ENCODE measurements at places on chromosomes 6 and 20.
A peak's percentile ranks its signal among the peaks of the same experiment; 100 is the strongest.

- DNase-seq: no peak
Observed at GRCh38 chr6:111050261-111051023, 36.9 kb upstream of the SLC16A10 start.

DNA sequence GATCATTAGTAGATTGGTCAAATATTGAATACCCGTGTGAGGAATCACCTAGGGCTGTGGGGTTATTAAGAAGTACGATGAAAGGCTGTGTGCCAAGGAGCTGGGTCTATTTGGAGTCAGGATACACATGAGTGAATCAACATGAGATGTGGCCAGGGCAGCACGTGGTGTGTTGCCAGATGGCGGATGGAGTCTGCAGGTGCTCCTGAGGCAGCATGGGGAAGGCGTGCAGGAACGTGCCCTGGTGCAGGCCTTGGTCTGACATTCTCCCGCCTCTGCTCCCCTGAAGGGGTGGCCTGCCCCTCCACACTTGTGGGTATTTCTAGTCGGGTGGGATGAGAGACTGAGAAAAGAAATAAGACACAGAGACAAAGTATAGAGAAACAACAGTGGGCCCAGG, 39.0 kb upstream of the SLC22A1 start:
- DNase-seq: no peak

- peak; percentile 56 for DNase-seq
Observed at GRCh38 chr6:37698264-37699137, 818 bp upstream of the MDGA1 start.

DNA sequence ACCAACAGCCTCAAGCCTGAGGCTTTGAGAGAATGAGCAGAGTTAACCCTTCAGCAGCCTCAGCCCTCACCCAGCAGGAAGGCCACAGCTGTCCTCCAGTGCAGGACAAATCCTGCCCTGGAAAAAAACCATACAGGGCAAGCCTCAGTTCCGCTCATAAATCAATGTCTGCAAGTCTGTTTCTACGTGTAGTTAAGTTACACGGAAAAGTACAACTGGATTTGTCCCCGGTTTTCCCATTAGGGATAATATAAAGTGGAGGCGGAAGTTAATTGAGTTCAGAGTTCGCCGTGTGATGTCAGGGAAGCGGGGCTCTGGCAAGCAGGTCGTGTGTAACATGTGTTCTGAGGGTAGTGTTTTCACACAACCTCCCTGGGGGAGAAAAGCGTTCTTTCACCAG, 44.2 kb upstream of the EYA2 start:
- DNase-seq: no peak

DNA sequence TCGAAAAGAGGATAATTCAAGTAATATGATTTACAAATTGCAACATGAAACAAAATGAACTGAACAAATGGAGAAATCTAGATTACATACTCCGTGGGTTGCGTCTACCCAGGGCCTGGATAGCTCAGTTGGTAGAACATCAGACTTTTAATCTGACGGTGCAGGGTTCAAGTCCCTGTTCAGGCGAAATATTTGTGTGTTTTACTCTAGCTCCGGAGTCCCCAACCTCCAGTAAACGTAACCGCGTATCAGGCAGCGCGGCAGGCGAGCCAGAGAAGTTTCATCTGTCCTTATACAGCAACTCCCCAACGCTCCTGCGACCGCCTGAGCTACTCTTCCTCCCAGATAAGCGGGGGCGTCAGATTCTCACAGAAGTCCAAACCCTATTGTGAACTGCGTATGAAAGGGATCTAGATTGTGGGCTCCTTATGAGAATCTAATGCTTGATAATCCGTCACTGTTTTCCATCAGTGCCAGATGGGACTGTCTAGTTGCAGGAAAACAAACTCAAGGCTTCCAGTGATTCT, 176.1 kb downstream of the TRIM27 start:
- peak; percentile 68 for DNase-seq

- peak; percentile 82 for DNase-seq
Observed at GRCh38 chr20:31894980-31895675, 24.7 kb downstream of the TTLL9 start.

GRCh38 chr6:114886670-114887436, 544.0 kb upstream of the HS3ST5 start:
- no peak for DNase-seq

DNA sequence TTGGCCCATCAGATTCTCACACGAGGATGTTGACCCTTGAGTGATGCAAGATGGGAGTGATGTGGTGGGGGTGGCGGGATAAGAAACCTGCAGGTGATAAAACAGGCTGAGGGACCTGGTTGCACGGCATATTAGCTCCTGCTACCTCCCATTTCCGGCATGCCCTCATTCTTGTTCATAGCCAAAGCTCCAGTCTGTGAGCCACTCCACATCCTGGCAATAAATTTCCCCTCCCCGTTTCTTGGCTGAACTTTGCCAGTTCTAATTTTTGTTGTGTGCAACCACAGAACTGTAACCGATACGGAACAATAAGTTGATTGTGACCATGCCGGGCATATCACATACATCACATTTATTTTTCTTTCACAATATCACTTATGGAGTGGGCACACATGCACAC, 41.6 kb upstream of the NFATC2 start:
- no peak for DNase-seq

DNA sequence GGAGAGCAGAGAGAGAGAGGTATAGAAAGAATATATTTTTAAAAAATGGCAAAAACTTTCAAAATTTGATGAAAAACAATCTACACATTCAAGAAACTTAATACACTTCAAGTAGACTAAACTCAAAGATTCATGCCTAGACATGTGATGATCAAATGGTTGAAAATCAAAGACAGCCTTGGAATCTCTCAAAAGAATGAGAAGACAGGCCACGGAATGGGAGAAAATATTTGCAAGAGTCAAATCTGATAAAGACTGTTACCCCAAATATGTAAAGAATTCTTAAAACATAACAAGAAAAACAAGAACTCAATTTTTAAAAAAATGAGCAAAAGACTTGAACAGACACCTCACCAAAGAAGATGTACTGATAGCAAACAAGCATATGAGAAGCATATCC, 49.7 kb downstream of the THEMIS start:
- DNase-seq: no peak

DNA sequence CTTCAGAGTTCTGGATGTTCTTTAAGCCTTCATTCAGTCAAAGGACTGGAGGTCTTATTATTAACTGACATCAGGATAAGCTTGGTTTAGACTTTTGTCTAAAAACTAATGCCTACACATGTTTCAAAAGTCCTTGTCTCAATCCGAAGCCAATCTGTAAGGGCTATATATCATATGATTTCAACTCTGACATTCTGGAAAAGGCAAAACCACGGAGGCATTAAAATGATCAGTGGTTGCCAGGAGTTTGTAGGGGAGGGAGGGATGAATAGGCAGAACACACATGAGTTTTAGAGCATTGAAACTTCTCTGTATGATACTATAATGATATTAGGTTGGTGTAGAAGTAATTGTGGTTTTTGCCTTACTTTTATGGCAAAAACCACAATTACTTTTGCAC, 1285.8 kb upstream of the CITED2 start:
- no peak for DNase-seq

DNA sequence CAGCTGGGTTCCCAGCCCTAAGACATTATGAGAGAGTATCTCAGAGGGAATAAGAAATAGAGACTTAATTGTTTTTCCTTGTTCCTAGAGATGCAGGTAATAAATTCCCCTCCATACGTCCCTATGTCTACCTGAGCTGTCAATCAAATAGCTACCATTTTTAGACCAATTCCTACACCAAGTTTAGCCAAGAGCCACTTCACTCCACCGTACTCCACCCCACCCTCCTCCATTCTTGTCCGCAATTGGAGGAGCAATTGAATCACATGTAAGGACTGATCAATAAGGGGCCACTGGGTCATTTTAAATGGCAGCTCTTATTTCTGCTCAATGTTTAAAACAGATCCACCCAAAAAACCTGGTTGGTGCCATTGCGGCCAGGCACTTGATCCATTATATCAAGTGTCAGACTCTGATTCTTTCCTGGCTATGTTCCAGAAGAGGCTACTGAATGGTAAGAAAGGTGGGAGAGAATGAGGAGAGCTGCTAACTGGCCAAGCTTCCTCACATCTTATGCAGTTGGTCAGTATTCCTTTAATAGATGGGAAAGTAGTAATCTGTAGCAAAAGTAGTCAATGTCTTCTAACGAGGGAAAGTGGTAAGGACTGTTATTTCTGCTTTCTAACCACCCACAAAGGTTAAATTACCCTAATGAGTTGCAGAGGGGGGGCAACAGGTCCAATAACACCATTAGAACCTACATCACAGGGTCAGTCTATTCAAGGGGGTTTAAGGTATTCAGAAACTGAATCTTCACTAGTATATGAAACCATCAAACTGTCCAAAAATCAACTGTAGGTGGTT, 34.1 kb downstream of the ARHGAP18 start:
- no peak for DNase-seq

DNA sequence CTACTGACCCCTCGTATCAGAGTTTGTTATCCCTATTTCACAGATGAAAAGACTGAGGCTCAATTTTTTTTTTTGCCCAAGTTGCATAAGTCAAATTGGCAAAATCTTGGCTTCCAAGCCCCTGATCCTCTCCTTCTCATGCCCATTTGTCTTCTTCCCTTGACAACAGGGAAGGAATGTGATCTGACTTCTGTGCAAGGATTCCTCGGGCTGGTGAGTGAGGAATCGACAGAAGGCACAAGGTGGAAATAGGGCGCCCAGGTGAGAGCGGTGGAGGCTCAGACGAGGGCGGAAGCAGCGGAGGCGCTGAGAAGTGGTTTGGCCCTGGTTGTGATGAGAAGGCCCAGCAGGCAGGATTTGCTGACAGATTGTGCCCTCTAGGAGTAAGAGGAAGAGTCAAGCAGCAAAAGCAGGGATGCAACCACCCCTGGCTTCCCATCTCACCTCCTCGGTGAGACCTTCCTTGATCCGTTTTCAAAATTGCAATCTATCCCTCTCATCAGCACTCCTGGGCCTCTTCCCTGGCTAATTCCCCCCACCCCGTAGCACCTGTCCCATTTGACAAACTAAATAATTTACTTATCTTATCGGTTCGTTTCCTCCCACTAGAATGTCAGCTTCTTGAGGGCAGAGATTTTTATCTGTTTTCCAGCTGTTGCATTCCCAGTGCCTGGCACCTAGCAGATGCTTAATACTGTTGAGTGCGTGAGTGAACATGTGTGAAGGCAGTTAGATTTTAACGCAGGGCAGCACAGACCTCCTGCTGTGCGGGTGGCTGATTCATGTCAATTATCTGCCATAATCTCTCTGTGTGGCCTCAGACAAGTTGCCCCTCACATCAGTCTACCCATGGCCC, 3.7 kb upstream of the SIRPA start:
- DNase-seq: no peak

GRCh38 chr6:11198663-11199603, 33.5 kb downstream of the NEDD9 start:
- no peak for DNase-seq

GRCh38 chr6:2828629-2829028, 13.0 kb downstream of the SERPINB1 start:
- no peak for DNase-seq

DNA sequence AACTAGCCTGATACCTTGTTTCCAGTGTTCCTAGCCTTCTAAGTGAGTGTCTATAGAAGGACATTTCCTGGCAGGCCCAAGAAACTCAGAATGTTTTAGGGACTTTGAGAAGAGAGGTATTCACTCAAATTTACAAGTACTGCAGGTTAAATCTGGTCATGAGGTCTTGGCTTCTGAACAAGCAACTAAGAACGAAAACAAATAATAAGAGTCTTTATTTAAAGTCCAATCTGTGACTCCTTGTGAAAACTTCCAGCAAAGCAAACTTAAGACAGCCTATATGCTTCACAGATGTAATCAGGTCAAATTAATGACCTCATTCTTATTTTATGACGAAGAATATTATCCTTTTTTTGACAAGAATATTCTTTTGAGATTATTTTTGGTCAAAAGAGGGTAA, 79.4 kb upstream of the PRSS16 start:
- DNase-seq: no peak

- no peak for DNase-seq
Observed at GRCh38 chr6:155389130-155389529, 66.5 kb downstream of the NOX3 start.

DNA sequence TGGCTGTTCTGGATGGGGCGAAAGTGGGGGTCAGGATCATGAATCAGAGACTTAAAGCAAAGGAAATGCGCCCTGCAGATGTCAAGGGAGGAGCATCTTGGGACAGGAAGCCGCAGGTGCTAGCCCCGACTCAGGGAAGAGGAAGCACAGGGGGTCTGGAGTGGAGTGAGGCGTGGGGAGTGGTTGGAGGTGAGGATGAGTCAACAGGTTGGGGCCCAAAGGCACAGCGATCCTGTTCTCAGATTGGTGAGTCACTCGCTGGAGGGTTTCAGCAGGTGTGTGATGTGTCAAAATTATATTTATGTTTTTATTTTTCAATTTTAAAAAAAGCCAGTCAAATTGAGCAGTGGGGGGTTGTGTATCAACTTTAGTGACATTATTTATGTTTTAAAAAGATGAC, 19.0 kb downstream of the PACSIN1 start:
- DNase-seq: no peak

DNA sequence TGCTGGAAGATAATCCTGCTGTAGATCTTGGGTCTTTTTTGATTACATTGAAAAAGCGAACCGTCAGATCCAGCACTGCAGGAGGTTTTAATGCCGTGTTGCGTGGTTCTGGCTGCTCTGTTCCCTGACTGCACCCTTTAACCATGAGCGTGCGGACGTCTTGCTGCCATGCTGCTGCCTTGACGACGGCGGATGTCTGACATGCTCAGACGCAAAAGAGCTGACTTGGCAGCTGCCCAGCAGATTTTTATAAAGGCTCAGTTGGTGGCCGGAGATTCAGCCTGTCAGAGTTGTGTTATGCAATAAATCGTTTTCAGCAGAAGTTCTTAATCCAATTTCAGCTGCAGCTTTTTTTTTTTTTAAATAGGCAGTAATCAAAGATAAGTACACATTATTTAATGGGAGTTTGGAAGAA, 119.4 kb downstream of the JARID2 start:
- DNase-seq: no peak

GRCh38 chr6:72699159-72699558, 77.3 kb downstream of the KCNQ5 start:
- no peak for DNase-seq

DNA sequence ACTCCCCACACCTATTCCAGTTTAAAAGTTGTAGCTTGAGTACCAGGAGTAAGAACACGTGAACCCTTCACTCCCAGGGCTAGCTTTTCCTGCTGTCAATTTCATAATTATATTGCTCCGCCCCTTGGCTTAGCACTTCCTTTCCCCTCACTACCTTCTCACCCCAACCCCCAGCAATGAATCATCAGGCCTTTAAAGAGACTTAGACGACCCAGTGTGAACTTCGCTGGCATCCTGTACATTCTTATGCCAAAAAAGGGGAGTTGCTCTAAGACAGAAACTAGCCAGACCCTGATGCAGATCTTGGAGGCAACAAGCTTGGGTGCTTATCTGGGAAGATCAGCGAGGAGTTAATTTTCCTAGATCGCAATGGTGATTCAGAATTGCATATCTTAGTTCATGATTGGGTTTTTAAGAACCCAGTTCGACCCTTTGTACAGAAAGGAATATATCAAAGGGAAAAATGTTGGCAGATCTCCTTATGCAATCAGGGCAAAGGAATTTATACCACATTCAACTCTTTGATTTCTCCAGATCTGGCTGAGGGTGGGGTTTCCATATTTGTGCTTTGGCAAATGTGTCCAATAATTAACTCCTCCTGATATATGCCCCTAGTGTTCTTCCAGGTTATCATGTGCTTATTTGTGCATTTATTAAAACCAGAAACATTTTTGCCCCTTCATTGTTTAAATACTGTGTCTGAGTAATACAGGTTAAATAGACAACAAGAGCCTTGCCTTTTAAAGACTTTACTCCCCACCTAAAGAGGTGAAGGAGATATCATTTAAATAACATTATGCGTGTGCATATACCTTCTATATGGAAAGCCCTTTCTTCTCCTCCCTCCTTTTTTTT, 8.1 kb upstream of the ATXN1 start:
- DNase-seq: no peak

GRCh38 chr6:105509506-105510331, 106.8 kb upstream of the PREP start:
- DNase-seq: no peak
